ENCODE measurements at places on chromosomes 13 and 19.

GRCh38 chr13:65330287-65330686 is 1899.8 kb downstream of the PCDH9 start:
- DNase-seq = no peak

DNA sequence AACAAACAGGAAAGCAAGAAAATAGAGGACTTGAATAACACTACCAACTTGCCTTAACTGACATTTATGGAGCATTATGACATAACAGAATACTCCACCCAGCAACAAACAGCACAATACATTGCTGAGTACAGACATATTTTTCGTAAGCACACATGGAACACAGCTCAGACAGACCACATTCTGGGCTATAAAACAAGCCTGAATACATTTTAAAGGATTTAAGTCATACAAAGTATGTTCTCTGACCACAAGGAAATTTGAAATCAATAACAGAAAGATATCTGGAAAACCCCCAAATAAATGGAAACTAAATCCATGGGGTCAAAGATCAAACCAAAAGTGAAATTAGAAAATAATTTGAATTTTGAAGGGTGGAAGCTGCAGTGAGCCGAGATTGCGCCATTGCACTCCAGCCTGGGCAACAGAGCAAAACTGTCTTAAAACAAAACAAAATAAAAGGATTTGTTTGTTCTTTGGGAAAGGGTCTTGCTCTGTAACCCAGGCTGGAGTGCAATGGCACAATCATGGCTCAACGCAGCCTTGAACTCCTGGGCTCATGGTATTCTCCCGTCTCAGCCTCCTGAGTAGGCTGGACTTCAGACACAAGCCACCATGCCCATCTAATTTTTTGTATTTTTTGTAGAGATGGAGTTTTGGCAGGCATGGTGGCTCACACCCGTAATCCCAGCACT is 5.6 kb downstream of the ZDHHC20 start:
- DNase-seq = no peak

DNA sequence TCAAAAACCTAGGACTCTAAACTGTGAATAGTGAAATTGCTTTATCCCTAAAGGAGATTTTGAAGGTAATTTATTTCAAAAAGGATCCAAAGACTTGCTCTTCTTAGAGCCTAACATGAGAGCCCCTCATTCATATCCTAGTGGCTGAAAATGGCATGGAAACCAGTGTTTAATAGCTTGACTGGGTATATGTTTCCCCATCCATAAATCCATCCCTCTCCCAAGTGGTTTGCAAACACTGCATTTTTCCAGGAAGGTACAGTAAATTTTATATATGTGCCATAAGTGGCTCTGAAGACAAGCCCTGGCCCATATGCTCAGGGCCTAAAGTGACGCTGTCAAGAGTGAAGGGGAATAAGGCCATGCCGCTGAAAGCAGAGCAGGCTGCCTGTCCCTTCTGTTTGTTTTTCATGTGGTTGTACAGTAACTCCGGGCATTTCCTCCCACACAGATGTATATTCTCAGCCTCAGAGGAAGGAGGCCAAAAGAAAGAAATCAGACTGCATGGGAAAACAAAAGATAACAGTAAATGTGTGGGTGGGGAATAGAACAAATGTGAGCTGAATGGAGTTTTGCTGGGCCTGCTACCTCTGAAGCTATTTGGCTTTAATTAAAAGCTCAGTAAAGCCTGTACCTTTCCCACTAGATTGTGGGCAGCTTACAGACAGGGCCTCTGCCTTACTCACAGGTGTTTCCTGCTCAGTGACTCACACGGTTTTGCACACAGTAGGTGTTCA is 181.9 kb downstream of the PCDH9 start:
- DNase-seq = no peak

- no peak for DNase-seq
Observed at GRCh38 chr13:85549819-85550218, 249.4 kb downstream of the SLITRK6 start.

DNA sequence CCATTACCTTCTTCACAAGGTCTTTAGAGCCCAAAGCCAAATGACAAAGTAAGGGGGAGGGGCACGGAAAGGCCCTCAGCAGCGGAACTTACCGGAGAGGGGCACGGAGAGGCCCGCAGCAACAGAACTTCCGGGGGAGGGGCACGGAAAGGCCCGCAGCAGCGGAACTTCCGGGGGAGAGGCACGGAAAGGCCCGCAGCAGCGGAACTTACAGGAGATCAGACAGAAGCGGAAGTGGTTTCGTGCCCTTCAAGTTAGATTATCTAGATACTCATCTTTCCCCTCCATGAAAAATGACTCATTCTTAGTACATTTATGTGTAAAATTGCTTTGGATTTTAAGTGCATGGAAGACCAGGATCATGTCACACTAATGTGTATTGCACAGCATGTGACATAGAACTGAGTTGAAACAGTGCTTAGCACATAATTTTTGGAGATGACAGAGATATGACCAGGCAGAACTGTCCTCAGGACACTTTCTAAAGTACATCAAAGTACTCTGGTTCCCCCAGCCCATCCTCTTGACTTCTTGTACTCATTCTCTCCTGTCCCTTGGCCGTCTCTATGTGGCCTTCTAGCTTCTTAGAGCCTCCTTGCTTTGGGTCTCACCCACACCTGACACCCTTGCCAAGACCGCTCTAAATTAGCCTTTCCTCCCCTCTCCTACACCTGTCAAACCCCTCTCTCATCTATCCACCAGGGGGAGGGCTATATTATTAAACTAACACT is 25.7 kb upstream of the TPTE2 start:
- no peak for DNase-seq

DNA sequence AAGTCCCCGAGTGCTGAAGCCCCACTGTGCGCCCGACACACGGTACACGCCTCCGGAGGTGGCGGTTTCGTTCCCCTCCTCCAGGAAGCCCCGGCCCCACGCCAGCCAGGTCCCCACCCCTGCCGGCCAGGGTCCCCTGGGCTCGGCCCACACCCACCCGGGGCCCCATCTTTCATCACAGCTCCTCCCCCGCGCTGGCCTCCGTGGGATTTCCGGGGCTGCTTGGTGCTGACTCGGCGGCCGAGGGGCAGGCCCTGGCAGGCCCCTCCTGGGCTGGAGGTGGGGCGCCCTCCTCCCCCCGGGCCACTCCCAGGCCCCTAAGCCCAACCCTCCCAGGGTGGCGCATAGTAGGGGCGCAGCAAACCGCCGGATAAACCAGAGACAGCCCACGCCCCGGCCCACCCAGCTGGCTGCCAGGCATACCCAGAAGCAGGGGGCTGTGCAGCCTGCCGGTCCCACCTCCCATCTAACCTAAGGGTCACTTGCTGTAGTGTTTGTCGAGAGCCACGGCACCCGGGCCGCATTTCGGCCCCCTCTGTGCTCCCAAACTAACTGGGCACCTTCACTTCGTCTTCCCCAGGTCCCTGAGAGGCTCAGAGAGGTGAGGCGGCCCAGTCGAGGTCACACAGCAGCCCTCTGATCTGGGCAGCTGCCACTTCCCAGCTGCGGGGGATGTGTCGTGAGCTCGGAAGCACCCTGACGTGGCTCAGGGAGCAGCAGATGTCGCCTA is 6.6 kb downstream of the ZBTB7A start:
- no peak for DNase-seq

- DNase-seq = no peak
Observed at GRCh38 chr19:616062-616700, 17.2 kb downstream of the POLRMT start.

DNA sequence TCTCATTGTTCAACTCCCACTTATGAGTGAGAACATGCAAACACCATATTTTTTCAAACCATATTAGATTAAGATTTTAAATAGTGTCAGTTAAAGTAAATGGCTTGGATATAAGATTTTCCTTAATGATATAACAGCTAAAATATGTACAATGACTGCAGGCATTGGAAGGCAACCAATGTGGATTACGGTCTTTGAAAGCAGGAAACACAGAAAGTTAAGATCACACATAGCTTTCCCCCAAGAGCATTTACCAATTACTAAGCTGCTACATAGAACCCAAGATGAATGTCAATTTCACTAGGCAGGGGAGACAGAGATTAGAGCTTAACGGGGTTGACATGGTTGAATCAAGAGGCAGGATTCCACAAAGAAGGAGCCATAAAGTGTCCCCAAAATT is 173.2 kb upstream of the TRPC4 start:
- no peak for DNase-seq

DNA sequence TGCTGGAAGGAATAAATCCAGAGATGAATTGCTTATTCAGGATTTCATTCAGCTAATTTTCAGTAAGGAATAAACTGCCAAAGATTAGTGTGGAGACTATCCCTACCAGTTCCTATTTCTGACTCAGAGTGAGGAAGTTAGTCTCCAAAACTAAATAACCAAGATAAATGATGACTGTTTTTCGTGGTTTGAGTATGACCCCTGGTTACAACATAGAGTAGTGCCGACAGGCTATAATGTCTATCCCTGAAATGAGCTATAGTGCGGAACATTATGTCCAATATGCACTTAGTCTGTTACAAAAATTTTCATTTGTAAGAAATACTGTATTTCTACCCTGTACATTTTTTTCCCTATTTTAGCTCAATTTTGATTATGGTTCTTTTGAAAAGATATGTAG is 51.4 kb downstream of the NBEA start:
- DNase-seq = no peak

DNA sequence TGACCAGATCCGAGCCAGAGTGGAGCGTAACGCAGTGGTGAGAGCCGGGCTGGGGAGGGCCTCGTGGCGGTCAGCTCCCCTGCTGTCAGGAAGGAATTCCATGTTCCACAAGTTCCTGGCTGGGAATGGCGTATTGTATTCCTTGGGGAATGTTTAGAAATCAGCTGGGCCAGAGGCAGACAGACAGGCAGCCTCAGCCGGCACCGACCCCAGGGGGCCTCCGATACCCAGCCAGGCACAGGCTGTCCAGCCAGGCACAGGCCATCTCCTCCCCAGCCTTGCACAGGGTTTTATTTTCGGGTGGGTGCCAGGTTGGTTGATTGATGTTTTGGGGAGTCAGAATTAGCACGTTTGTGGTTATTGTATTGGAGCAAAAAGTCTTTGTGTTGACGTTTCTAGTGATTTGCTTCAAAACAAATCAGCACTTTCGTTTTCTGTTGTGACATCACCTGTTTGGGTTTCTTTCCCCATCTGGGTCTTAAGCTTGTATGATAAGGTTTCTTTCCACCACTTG is 126.6 kb upstream of the MCF2L start:
- DNase-seq = no peak

GRCh38 chr13:98445340-98446233 is 131.3 kb downstream of the STK24 start:
- peak; percentile 21 for DNase-seq

DNA sequence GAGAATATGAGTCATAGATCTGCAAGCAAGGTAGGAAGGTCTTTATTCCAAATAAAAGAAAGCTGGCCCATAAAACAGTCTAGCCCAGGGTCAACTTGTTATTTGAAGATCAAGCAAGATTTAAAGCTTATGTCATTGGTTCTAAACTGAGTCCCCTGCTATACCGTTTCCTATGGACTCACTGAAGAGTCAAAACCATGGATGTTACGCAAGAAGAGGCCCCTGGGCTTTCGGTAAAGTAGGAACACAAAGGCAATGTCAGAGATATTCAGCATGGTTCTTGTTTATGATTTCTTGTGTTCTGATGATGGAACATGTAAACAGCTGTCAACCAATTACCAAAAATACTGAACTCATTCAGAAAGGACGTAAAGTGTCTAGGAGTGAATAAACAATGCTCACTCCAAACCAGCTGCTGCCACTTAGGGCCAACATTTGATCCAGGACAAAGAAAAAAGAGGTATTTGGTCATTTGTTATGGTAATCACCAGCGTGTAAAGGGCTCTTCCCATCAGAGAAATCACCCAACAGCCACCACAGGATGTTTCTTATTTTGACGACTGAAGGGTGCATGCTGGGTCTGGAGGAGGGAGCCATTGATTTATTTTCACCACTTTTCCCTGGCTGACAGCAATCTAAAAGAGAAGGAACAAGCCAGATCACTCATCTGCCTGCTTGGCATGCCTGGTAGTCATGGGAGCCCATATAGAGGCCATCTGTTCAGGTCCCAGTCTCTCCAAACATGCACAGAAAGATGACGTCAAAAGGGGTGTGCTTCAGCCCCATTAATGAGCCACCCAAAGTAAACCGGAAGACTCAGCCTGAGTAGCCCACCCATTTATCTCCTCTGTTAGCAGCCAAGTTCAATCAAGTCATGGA is 68.3 kb downstream of the FGF14 start:
- peak; percentile 76 for DNase-seq

DNA sequence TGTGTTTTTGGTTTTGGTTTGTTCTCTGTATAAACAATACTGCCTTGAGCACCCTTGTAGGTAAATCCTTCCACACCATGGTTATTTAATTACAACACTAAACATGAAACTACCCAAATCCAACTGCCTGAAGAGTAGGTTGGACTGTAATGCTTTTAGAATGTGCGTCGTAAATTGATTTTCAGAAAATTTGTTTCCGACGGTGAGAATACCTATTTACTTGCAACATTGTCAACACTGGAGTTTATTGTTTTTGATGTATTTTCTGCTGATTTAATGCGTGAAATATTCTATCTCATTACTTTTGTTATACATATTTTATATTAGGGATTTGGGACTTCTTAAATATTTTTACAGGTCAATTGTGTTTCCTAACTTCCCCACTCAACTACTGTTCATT is 48.2 kb downstream of the ADGRE1 start:
- DNase-seq = no peak

DNA sequence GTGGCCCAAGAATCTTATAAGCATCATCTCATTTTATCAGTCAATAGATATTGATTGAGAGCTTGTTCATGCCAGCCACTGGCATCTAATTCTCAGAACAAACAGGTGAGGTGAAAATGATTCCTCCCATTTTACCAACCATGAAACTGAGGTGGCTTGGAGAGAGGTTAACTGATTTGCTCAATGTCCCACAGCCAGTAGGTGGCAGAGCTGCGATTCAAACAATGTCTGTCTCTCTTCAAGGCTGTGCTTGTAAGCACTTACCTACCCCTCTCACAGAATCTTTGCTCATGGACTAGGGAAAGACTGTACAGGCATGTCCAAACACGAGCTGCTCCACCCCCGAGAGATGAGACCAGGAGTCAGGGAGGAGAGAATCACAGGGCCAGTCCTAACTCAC is 21.5 kb upstream of the GSX1 start:
- peak; percentile 37 for DNase-seq

GRCh38 chr19:14772467-14772866 is 5.9 kb downstream of the ADGRE2 start:
- DNase-seq = no peak

- DNase-seq = no peak
Observed at GRCh38 chr13:107865318-107865575, 350.1 kb downstream of the LIG4 start.

DNA sequence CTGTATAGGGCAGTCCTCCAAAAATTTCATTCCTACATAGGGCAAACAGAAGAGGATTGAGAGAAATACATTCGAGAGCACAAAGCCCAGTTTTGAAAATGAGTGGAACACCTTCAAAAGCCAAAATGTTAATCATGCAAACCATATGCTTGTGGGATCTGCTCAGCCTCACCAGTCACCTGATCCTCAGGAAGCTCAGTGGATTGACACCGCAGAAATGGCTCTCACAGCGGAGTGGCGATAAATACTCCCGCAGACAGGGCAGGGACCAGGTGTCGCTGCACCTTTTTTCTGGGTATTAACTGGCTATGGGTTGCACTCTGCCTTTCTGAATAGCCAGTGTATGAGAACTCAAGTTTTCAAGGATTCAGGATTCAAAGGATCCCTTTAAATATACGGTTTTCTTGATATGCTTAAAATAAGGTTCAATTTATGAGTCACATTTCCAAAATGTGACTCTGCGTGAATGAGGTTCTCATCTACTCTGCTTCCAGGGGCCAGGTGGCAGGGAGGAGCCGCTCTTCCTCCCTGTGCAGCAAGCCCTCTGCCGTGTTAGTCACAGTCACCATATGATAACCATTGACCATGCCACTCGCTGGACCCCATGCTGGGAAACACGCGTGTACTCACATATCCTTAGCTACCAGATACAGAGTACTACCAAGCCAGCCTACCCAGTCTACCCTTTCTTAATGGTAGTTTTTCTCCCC is 18.3 kb upstream of the DHRS12 start:
- DNase-seq = no peak
